Activated T-cell treated with anti-CD3 and anti-CD28 coated beads, Interleukin-2, amount 50 U/mL, for 1 hour (primary cell): ENCODE measurements at places on chromosomes 2 and 18.

- DNase-seq = no peak
Measured at GRCh38 chr2:39550701-39551285, 113.7 kb upstream of the MAP4K3 start.

- no peak for DNase-seq
Measured at GRCh38 chr18:57325491-57326166, 26.7 kb upstream of the ST8SIA3 start.

DNA sequence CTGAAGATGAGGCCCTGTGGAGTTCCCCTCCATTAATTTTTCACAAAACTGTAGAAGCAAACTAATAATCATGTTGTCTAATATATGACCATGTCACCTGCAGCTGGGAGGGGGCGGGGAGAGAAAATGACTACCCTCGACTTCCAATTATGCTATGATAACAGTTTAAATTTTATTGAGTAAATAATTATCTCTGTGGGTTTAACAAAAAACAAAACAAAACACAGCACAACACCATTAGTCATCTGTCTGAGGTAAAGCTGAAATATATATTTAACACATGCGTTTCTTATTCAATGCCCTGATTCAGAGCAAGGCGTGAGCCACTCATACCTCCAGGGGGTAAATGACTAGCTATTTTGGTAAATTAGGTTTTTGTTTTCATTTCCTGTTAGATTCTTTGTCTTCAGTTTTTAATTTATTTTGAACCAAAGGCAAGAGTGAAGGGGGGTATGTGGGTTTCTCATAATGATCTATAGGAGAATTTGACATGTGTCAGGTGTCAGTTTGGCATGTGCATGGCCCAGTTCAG lies 77.4 kb upstream of the ZCCHC2 start:
- DNase-seq = no peak

- no peak for DNase-seq
Measured at GRCh38 chr18:73431620-73432019, 563.8 kb upstream of the NETO1 start.

DNA sequence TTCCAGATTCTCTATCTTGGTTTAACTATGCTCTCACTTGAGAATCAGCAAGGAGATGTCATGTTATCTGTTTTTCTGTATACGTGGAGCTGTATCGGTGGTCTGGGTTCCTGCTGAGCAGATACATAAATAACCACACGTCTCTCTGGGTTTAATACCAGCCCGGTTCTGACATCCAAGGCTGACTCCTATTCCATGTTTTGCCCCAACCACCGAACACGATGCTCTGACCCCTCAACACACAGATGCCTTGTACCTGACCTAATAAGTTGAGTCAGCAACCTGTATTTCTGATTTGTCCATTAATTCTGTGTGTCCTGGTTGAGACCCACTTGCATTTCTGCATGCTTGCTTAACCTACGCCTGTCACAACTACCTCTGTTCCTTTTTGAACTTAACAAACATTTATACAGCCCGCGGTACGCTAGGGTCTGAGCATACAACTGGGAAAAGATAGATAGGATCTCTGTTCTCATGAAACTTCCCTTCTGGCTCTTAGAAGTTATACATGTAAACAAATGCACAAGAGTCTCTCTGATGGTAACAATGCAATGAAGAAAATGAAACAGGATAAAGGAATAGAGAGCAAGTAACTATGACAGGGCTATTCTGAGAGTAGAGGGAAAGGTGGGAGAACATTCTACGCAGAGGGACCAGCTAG lies 480.4 kb downstream of the PARD3B start:
- no peak for DNase-seq

DNA sequence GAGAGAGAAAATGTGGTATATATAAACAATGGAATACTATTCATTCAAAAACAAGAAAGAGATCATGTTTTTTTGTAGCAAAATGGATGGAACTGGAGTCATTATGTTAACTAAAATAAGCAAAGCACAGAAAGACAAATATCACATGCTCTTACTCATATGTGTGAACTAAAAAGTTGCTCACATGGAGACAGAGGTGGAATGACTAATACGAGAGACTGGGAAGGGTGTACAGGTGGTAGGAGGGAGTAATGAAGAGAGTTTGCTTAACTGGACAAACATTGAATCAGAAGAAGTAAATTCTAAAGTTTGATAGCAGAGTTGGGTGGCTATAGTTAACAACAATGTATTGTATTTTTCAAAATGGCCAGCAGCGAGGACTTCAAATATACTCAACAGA lies 1080.7 kb upstream of the CHAC2 start:
- DNase-seq = no peak

- no peak for DNase-seq
Measured at GRCh38 chr2:223641082-223641481, 38.9 kb upstream of the SCG2 start.

DNA sequence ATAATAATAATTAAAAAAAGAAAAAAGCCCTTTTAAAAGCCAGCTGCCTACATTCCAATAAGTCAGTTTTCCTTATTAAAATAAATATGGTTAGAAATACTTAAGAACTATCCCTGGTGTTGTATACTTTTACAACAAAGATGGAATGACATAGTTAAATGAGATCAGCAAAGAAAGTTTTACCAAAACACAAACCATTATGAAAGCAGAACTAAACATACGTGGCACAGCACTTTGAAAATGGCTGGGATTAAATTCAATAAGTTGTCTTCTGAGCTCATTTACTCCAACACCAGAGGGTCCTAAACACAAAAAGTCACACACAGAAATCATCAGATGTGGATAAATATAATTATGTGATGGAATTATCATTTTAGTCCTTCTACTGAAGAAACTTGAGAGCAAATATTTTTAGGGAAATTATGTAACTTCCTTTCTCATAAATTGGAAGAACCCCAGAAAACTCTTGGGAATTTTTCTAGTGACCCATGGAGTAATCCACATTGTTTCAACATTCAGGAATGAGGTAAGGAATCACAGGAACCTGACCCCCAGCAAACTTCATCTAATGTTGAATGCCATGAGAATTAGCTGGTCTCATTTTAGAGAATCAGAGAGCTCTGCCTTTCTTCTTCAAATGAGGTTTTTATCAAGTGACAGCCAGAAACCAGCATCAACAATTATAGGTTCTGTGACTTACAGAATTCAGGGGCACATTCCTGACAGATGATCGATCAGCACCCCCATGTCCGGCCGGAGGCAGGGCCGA lies 11.5 kb upstream of the TMEM237 start:
- no peak for DNase-seq

DNA sequence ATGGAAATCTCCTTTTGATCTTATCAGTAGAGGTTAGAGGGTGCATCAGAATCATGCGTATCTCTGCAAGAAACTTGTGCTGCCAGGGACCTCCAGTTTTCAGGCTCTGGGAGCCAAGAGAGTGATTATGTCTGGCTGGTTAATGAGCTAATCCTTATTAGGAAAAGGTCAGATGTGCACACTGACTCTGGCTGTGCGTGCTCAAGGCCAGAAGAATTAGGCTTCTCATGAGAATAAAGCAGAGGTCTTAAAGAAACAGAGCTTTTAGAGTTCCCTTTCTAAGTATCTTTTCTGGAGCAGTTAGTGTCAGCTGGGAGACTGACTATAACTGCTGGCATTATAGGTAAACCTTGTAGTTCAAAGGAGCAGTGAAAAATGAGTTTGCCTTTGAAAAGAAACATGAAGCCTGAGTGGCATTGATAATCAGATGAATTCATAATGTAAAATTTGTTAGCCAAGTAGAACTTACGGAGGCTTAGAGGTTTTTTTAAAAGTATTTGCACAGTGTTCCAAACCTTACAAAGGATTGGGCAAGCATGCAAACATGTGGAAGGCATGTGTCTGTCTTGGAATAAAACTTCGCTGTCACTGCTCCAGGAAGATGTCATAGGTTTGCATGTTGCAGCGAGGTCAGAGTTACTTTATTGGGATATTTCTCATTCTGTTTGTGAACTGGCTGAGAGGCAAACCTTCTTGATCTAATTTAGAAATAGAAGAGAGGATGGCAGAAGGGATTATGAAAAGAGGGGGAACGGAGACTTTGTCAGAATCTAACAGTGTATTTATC lies 151.7 kb downstream of the ARHGAP28 start:
- no peak for DNase-seq
